ENCODE measurements at places on chromosomes 12 and 14. TPM values are rescaled to one million over a fixed set of nuclear protein-coding genes. Genes with fewer than 3 reads are reported as not detected.
A peak's percentile ranks its signal among the peaks of the same experiment; 100 is the strongest.

The LIN52 gene
- 4.5 TPM for polyA plus RNA-seq

The GDF11 gene
- polyA plus RNA-seq, result 3.5 TPM

The TBX5 gene
- 0.35 TPM for polyA plus RNA-seq

The LMNTD1 gene
- polyA plus RNA-seq, result not detected

The ACTN1 gene
- polyA plus RNA-seq, result 43.6 TPM

The C12orf54 gene
- polyA plus RNA-seq, result not detected

The CD27 gene
- 3.2 TPM for polyA plus RNA-seq

The OR6C2 gene
- not detected for polyA plus RNA-seq

The SLC25A47 gene
- not detected for polyA plus RNA-seq

The GUCY2C gene
- polyA plus RNA-seq, result not detected

The IFNG-AS1 gene
- not detected for polyA plus RNA-seq

GRCh38 chr12:121873216-121873569 lies 14.5 kb upstream of the HPD start:
- peak overlapping the region; percentile 54 for H3K27ac ChIP-seq
- H3K36me3 ChIP-seq, result no peaks in the 10 kb centered on the region
- H3K4me3 ChIP-seq, result no peak overlapping the region
- no peaks in the 10 kb centered on the region for H3K27me3 ChIP-seq
- peaks cover 7% of the 10 kb centered on the region for H3K4me1 ChIP-seq

GRCh38 chr12:119666226-119666795 lies 1.6 kb upstream of the PRKAB1 start:
- H3K27ac ChIP-seq, result peak overlapping the region; percentile 30
- H3K4me1 ChIP-seq, result peaks cover 24% of the 10 kb centered on the region
- no peaks in the 10 kb centered on the region for H3K27me3 ChIP-seq

DNA sequence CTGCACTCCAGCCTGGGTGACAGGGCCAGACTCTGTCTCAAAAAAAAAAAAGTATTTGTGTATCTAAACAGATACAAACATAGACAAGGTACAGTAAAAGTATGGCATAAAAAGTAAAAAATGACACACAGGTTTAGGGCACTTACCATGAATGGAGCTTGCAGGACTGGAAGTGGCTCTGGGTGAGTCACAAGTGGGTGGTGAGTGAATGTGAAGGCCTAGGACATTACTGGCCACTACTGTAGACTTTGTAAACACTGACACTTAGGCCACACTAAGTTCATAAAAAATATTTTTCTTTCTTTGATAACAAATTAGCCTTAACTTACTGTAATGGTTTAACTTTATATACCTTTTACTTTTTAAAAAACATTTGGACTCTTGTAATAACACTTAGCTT lies 38.0 kb upstream of the EIF5 start:
- H3K4me3 ChIP-seq, result no peak overlapping the region
- no peak overlapping the region for H3K27ac ChIP-seq
- no peaks in the 10 kb centered on the region for H3K4me1 ChIP-seq
- H3K27me3 ChIP-seq, result no peaks in the 10 kb centered on the region
- no peaks in the 10 kb centered on the region for H3K36me3 ChIP-seq
- DNase-seq, result no peak

DNA sequence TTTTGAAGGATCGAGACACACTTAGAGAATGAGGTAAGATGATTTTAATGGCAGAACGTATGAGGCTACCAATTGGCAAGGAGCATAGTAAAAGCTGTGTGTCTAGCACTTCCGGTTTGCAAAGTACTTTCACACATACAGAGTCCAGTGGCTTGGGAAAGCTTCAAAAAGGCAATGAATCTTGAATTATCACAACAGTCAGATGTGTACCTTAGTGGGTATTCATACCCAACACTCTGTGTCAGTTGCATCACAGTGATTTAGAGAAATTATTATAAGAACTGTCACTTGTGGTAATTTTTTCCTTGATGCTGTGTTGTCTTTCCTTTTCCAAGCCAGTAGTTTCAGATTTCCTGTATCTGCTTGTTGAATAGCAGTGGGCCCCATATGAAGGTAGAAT lies 424.1 kb downstream of the PCNX1 start:
- no peak for DNase-seq
- H3K27me3 ChIP-seq, result no peaks in the 10 kb centered on the region
- H3K4me1 ChIP-seq, result no peaks in the 10 kb centered on the region
- H3K27ac ChIP-seq, result no peak overlapping the region
- H3K36me3 ChIP-seq, result no peaks in the 10 kb centered on the region
- H3K4me3 ChIP-seq, result no peak overlapping the region

- no peaks in the 10 kb centered on the region for H3K4me1 ChIP-seq
- no peak overlapping the region for H3K27ac ChIP-seq
- no peaks in the 10 kb centered on the region for H3K27me3 ChIP-seq
- no peak overlapping the region for H3K4me3 ChIP-seq
- no peak for DNase-seq
- no peaks in the 10 kb centered on the region for H3K36me3 ChIP-seq
Observed at GRCh38 chr14:94239406-94239805, 53.7 kb downstream of the SERPINA10 start.

GRCh38 chr12:68667896-68668295 lies 18.9 kb upstream of the NUP107 start:
- no peak overlapping the region for H3K4me3 ChIP-seq
- H3K27ac ChIP-seq, result no peak overlapping the region
- H3K36me3 ChIP-seq, result no peaks in the 10 kb centered on the region
- DNase-seq, result no peak
- peaks cover 5% of the 10 kb centered on the region for H3K4me1 ChIP-seq

GRCh38 chr12:65955452-65955851 lies 131.2 kb downstream of the HMGA2 start:
- no peak overlapping the region for H3K4me3 ChIP-seq
- no peaks in the 10 kb centered on the region for H3K4me1 ChIP-seq
- H3K36me3 ChIP-seq, result no peaks in the 10 kb centered on the region
- no peaks in the 10 kb centered on the region for H3K27me3 ChIP-seq
- no peak overlapping the region for H3K27ac ChIP-seq

GRCh38 chr14:51539571-51540037 lies 112.1 kb upstream of the FRMD6 start:
- no peak overlapping the region for H3K4me3 ChIP-seq
- H3K27ac ChIP-seq, result no peak overlapping the region
- H3K27me3 ChIP-seq, result no peaks in the 10 kb centered on the region
- DNase-seq, result no peak
- no peaks in the 10 kb centered on the region for H3K36me3 ChIP-seq

- no peak overlapping the region for H3K4me3 ChIP-seq
- peak; percentile 92 for DNase-seq
- H3K36me3 ChIP-seq, result no peaks in the 10 kb centered on the region
- peaks cover 3% of the 10 kb centered on the region for H3K4me1 ChIP-seq
- H3K27me3 ChIP-seq, result no peaks in the 10 kb centered on the region
- H3K27ac ChIP-seq, result peak overlapping the region; percentile 75
Observed at GRCh38 chr12:50016501-50017475, 8.5 kb downstream of the RACGAP1 start.

DNA sequence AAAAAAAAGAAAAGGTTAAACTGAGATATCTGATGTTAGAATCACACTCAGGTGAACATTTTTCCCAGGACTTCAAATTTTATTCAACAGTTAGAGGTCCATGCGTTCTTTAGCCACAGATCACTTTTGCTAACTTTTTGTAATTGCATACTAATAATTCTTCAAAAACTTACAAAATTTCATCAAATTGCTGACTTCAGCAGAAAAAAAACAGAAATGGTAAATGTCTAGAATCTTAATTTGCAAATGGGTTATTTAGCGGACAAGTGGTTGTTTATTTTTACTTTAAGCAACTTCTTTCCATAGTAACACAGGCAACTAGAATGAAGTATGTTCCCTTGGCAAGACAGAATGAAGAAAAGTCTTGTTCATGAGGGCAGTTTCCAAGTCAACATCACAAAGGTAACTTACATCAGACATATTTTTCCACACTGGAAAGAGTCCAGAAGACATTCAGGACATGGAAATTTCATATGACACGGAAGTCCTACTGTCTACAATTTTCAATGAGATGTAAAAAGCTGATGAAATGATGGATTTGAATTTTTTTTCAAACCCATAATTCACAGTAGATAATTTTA lies 62.5 kb upstream of the SOX5 start:
- H3K27me3 ChIP-seq, result no peaks in the 10 kb centered on the region
- no peaks in the 10 kb centered on the region for H3K4me1 ChIP-seq
- no peak overlapping the region for H3K27ac ChIP-seq
- no peak for DNase-seq
- no peak overlapping the region for H3K4me3 ChIP-seq

- H3K27ac ChIP-seq, result no peak overlapping the region
- H3K36me3 ChIP-seq, result no peaks in the 10 kb centered on the region
- no peaks in the 10 kb centered on the region for H3K4me1 ChIP-seq
- no peak overlapping the region for H3K4me3 ChIP-seq
- no peaks in the 10 kb centered on the region for H3K27me3 ChIP-seq
- peak; percentile 32 for DNase-seq
Observed at GRCh38 chr12:125145196-125145595, 80.0 kb downstream of the AACS start.

Data from stomach (tissue), 19 donors.